ENCODE measurements at places on chromosomes 6 and 20.

DNA sequence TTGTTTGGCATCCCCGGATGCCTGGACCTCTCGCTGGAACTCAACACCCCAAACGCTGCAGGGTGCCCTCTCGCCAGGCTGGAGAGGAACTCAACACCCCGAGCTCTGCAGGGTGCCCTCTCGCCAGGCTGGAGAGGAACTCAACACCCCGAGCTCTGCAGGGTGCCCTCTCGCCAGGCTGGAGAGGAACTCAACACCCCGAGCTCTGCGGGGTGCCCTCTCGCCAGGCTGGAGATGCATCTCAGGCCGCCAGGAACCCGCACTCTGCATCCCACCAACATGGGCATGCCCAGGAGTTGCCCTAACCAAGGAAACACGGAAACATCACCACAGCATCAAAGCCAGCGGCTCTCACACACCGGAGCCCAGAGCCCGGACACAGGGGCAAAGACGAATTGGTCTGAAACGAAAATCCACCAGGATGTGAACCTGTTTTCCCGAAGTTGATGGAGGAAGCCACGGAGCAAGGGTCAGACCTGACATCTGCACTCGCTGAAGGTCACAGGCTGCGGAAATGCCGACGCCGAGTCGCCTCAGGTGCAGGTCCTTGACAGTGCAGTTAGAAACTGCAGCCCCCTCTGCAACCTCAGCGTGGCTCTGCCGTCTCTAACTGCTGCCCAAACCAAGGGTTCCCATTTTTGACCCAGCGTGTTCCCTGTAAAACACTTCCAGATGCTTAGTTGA is 37.5 kb downstream of the DLL1 start:
- DNase-seq: no peak

DNA sequence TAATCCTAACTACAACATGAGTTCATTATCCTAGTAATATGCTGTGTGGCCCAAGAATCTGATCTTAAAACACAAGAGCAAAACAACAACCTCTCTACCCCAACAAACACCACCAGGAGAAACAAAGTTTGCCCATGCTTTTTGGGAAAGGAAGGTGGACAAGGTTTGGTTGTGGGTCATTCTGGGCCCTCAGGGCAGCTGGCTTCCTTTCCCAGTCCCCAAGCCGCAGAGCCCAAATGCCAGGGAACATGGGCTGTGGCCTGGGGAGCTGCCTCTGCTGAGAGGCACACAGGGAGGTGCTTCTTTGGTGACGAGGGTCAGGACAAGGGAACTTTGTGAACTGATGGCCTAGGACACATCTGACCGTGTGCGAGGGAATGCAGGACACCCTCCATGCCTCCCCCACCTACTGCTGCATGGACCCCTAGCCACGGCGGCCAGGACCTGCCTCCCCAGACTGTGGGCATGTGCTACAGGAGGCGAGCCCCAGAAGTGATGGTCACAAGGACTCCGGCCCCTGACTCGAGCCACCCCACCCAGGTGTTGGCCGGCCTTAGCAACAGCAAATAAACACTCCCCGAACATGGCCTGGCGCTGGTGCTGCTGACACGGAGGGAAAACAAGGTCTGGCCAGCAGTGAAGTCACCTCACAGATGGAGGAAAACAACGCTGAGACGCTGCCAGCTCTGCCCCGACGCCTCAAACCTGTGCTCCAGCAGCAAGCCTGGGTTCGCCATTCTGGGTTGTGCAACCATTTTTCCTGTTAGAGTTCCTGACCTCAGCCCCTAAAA is 55.6 kb downstream of the RRBP1 start:
- DNase-seq: no peak

DNA sequence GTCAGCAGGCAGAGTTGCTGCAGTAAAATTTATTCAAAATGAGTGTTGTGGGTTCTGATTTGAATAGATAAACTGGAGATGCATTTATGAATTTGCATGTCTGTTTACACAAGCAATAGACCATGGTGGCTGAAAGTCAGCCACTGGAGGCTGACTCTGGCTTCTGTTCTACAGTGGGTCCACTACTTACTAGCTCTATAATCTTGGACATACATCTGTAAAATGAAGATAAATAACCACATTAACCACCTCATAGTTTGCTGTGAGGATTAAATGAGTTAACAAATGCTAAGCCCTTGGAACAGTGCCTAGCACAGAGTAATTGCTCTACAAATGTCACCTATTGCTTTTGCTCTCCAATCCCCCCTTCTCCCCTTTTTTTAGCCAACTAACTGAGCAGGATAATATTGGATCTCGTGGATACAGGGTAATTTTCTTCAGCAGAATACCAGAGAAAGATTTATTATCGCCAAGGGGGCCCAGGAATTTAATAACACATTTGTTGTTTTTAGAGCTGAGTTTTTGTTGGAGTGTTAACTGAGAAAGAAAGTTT is 1.4 kb upstream of the PM20D2 start:
- DNase-seq: no peak

GRCh38 chr6:90765491-90765890 is 178.6 kb upstream of the MAP3K7 start:
- peak; percentile 18 for DNase-seq

DNA sequence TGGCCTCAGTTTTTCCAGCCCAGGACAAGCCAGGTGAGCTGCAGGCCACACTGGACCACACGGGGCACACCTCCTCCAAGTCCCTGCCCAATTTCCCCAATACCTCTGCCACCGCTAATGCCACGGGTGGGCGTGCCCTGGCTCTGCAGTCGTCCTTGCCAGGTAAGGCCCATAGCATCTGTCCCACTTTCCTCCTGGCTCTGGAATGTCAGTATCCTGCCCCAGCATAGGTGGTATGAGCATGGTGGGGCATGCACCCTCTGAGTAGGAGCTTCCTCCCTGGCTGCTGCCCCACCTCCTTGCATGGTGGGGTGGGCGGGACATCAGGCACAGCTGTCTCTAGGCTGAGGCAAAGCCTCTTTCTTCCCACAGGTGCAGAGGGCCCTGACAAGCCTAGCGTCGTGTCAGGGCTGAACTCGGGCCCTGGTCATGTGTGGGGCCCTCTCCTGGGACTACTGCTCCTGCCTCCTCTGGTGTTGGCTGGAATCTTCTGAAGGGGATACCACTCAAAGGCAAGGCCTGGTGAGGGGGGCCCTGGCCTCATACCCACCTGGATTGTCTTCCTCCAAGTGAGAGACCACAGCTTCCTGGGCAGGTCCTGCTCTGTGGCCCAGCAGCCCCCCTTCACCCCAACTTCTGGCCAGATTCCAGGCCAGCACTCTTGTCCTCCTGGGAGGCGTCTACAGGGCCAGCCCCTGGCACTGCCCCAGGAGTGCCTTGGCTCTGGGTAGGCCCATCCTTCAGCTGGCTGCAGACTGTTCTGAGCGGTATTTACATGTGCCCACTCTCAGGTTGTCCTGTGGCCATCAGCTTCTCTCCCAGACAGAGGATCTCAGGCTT is 9.1 kb downstream of the PI16 start:
- DNase-seq: peak; percentile 58

DNA sequence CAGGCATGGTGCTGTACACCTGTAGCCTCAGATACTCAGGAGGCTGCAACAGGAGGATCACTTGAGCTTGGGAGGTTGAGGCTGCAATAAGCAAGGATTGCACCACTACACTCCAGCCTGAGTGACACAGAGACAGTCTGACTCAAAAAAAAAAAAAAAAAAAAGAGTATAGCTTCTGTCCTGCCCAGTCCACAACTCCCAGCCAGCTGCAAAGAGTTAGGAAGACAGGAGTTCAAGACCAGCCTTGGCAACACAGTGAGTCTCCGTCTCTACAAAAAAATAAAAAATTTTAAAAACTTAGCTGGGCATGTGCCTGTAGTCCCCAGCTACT is 28.3 kb upstream of the TLDC2 start:
- DNase-seq: no peak

DNA sequence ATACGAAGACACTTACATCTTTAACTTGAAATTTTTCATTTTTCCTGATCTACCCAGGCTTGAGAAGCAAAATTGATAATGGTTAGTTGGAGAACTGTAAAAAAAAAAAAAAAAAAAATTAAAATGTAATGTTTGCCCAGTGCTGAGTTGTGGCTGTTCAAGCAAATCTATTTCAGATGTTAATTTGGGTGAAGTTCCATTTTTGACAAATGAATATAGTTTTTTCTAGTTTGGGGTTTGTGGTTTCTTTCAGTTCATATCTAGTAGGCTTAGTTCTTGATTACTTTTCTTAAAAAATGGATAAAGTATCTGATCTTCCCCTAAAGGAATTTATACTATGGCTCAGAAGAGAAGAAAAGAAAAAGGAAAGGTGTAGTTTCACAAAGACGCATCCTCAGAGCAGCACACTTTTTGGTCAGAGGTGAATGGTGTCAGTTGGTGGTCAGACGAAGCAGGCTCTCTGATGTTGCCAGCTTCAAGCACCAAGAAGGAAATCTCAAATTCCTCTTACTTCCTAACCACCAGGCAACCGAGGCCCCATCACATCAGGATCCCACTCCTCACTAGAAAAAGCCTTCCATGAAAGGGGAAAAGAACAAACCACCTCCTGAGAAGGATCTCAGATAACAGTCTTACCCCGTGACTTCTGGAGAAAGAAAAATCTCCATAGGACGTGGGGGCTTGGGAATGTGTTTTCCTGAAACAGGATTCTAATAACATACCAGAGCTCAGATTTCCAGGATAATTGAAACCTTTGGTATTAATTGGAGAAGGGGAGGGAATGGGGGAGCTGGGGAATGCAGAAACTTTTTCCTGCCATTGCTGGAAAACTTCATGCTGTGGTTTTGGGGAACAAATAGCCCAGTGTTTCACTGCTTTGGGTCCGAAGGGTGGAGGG is 396.2 kb downstream of the CD83 start:
- no peak for DNase-seq

- DNase-seq: no peak
Measured at GRCh38 chr6:94227741-94228140, 808.4 kb upstream of the EPHA7 start.

DNA sequence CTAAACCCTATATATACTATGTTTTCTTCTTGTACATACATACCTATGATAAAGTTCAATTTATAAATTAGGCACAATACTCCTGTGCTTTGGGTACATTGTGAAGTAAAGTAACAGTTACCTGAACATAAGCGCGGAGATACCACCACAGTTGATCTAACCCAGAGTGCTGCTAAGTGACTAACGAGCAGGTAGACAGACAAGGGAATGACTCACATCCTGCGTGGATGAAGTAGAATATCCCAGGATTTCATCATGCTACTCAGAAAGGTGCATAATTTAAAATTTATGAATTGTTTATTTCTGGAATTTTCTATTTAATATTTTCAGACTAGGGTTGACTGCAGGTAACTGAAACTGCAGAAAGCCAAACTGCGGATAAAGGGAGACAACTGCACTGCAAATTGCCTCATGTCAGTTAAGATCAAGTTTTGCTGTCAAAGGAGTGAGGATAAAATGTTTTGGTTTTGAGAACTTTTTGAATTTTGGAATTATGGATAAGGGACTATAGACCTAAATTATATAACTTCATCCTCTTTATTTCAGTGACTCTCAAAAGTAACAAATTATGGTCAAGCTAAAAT is 14.4 kb downstream of the MKKS start:
- peak; percentile 93 for DNase-seq

DNA sequence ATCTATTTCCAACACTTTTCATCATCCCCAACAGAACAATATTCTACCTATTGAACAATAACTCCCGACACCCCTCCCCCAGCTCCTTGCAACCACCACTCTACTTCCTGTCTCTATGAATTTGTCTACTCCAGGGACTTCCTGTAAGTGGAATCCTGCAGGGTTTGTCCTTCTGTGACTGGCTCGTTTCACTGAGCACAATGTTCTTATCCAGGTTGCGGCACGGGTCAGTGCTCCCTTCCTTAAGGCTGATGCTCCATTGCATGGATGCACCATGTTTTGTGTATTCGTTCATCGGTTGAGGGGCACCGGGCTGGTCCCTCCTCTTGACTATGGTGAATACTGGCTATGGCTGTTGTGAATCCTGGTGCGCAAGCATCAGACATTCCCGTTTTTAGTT is 163.2 kb downstream of the TBXT start:
- no peak for DNase-seq

GRCh38 chr6:17552861-17553260 is 47.2 kb upstream of the FAM8A1 start:
- no peak for DNase-seq

- no peak for DNase-seq
Measured at GRCh38 chr20:53168491-53168890, 196.3 kb downstream of the TSHZ2 start.

- no peak for DNase-seq
Measured at GRCh38 chr6:31131595-31131994, 7.3 kb downstream of the PSORS1C2 start.

GRCh38 chr20:23528867-23529431 is 38.0 kb downstream of the CST8 start:
- peak; percentile 84 for DNase-seq

Measured in bronchial epithelial cell (primary cell).